GM12864 (cell line): ENCODE measurements at places on chromosomes 5 and 9.

DNA sequence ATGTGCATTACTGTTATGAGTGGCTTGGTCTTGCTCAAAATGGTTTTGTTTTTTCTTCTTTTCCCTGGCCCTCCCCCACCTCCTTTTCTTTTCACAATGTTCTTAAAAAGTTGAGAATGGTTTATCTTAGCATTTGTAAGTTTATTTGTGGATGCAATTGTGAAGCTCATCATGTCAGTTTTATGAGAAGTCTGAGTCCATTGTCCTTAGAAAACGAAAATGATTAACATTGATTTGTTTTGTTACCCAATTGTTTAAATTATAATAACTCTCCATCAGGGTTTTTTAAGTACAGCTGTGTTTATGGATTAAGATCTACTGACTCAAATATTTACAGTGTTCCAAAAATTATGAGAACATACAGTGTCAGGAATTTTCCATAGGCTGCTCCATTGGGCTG lies 511.3 kb upstream of the PAPPA start:
- DNase-seq = no peak

DNA sequence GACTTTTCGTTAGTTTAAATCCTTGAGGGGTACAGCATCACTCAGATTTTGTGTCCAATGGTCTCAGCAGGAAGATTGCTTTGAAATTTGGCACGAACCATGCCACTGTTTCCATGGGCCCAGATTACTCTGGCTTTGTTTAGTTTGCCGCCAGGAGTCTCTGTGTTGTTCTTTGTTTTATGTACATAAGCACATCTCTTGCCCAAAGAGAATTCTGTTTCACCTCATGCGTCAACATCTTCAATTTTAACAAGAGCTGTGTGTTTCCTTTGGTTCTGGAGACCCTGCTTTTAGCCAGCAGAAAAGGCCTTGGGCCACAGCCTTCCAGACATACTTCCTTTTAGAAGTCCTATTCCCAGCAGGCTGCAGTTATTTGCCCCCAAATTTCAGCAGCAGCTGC lies 62.4 kb downstream of the TNPO1 start:
- no peak for DNase-seq

DNA sequence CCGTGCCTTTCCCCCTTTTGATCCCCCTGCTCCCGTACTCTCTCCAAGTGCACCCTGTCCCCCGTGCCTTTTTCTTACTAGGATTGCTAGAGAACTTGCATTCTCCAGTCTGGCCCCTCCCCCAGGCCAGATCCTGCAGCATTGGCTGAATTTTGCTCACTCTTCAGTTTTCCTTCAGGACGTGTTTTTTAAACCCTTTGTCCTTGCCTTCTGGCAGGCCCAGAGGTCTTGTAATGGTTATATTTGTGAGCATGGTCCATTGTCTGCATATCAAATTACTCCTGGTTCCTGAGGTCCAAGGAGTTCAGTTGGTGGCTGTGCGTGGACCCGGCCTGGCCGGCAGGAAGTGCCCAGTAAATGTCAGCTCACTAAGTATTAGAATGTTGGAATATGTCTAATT lies 606 bp downstream of the TBC1D13 start:
- DNase-seq = no peak

DNA sequence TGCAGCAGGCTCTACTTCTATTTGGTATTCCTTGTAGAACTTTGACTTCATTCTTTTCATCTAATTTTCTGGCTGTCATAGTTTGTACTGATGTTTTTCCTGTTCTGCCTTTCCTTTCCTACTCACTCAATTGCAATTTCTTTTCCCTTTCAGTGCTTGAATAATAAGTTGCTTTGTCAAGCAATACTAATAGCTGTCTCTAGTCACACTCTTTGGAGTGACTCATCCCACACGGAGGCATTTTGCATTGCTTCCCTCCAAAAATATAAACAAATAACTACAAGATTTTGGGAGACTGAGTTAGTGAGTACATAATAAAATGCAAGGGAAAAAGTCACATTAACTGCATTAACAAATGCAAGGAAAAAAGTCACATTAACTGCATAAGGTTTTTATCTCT lies 465.9 kb downstream of the CDH9 start:
- no peak for DNase-seq

DNA sequence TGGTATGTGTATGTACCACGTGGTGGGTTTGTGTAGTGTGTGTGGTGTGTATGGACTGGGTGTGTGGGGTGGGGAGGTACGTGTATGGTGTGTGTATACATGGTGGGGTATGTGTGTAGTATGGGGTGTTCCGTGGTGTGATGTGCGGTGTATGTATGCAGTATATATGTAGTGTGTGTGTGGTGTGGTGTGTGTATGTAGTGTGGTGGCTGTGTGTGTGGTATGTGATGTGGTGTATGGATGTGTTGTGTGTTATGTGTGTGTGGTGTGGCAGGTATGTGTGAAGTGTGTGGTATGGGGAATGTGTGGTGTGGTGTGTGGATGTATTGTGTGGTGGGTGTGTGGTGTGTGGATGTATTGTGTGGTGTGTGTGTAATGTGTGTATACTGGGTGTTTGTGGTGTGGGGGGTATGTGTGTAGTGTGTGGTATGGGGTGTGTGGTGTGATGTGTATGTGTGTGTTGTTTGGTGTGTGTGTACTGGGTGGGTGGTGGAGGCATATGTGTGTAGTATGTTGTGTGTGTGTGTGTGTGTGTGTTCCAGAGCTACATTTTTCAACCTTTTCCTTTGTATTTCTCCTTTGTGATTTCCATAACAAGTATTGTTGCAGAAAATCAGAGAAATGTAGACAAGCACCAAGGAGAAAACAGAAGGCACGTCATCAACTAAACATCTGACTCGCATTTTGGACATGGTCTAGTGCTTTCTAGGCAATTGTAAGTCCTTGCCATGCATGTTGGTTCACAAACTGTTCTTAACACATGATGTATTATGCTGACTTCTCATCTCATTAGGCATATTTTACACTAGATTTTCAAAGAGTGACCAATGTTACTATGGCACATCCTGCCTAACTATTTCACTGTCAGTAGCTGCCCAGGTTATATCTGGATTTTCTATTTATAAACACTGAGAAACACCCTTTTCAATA lies 13.2 kb downstream of the SEMA4D start:
- DNase-seq = no peak

GRCh38 chr5:55037046-55037771 lies 13.2 kb downstream of the GZMK start:
- DNase-seq = no peak

- DNase-seq = no peak
Observed at GRCh38 chr5:83474991-83475390, 3.4 kb downstream of the VCAN start.

DNA sequence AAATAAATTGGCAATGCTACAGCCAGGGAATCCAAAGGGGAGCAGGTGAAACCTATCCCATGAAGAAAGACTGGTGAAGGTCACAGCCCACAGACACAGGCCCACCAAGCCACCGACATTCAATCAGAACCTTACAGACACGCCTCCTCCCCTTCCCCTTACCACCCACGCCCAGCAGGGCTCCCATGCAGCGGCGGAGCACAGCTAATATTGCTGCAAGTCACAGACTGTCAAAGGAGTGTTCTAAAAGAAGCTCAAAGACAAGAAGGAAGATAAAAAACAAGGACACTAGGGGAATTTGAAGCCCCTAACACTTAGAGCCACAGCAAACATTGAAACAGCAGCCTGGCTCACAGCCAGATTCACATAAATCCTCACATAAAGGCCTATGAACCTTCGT lies 91.2 kb downstream of the MED10 start:
- DNase-seq = no peak

- no peak for DNase-seq
Observed at GRCh38 chr5:168580227-168580508, 1.0 kb upstream of the PANK3 start.

DNA sequence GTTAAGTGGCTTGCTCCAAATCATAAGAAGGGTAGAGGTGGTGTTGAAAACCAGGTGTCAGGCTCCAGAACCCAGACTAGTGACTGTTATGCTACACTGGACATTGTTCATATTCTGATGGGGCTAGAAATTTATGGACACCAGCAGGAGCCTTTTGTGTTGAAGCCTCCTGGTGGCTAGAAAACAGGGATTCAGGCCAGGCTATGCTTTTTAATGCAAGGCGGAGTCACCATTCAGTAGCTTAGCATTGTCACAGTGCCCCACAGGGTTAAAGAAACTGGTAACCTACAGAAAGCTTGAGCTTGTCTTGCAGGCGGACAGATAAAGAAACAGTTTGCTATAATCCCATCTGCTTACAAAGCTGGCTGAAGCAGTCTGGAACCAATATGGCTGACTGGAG lies 23.0 kb upstream of the GOLM1 start:
- no peak for DNase-seq
